ENCODE measurements at places on chromosomes 11 and 22. TPM values are rescaled to one million over a fixed set of nuclear protein-coding genes. Genes with fewer than 3 reads are reported as not detected.

FGF3 gene
- total RNA-seq: not detected

FJX1 gene
- total RNA-seq: 8.4 TPM

SOX6 gene
- total RNA-seq: 12.5 TPM

TAGLN gene
- total RNA-seq: 1,558 TPM

DCHS1 gene
- 1.4 TPM for total RNA-seq

OR51B4 gene
- total RNA-seq: not detected

PISD gene
- 34.1 TPM for total RNA-seq

OR8G5 gene
- not detected for total RNA-seq

IGF2 gene
- 2.3 TPM for total RNA-seq

SYCE3 gene
- total RNA-seq: not detected

CAVIN3 gene
- total RNA-seq: 116 TPM

CRKL gene
- 35.5 TPM for total RNA-seq

LYVE1 gene
- total RNA-seq: not detected

PIWIL4 gene
- total RNA-seq: 0.56 TPM

OR5A1 gene
- total RNA-seq: not detected

SIK2 gene
- 7.9 TPM for total RNA-seq

All from IMR-90 (cell line).